ENCODE measurements at places on chromosomes 1 and 21.

DNA sequence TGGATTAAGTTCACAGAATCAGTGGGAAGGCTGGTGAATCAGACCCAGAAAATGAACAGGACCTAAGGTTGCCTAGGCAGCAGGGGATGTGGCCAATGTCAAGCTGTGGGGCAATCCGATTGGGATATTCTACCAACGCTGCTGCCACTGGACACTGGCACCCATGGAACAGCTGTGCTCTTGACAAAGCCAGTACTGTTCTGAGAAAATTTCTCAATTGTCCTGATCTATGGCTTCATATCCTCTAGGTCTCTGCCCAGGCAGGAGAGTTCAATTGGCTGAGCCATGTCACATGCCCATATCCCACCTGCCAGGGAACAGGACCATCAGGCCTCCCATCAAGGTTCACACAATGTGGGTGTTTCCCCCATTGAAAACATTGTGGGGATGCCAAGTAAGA is 6.2 kb downstream of the TACSTD2 start:
- no peak for DNase-seq

DNA sequence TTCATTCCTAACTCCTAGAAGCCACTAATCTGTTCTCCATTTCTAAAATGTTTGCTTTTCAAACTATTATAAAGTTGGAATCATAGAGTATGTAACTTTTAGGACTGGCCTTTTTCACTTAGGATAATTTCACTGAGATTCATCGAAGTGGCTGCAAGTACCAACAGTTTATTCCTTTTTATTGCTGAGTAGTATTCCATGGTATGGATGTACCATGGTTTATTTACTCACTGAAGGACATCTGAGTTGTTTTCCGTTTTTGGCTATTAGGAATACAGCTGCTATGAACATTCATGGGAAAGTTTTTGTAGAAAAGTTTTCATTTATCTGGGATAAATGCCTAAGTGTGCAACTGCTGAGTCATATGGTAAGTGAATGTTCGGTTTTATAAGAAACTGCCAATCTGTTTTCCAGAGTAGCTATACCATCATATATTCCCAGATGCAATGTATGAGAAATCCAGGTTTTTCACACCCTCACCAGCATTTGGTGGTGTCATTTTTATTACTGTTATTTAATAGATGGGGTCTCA is 66.3 kb downstream of the SLC27A3 start:
- DNase-seq, result no peak

DNA sequence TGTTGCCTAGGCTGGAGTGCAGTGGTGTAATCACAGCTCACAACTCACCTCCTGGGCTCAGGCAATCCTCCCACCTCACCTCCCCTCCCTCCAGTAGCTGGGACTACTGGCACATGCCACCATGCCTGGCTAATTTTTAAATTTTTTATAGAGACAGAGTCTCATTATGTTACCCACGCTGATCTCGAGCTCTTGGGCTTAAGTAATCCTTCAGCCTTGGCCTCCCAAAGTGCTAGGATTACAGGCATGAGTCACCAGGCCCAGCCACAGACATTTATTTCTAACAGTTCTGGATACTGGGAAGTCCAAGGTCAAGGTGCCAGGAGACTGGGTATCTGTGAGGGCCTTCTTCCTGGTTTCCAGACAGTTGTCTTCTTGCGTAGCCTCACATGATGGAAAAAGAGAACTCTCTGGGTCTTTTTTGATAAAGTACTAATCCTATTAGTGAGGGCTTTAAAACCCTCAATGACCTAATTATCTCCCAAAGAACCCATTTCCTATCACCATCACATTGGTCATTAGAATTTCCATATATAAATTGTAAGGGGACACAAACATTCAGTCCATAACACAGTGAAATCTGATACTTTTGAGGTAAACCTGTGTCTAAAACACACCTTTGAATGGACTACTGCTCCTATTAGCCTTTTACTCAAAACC is 67.9 kb downstream of the PHACTR4 start:
- DNase-seq, result no peak

DNA sequence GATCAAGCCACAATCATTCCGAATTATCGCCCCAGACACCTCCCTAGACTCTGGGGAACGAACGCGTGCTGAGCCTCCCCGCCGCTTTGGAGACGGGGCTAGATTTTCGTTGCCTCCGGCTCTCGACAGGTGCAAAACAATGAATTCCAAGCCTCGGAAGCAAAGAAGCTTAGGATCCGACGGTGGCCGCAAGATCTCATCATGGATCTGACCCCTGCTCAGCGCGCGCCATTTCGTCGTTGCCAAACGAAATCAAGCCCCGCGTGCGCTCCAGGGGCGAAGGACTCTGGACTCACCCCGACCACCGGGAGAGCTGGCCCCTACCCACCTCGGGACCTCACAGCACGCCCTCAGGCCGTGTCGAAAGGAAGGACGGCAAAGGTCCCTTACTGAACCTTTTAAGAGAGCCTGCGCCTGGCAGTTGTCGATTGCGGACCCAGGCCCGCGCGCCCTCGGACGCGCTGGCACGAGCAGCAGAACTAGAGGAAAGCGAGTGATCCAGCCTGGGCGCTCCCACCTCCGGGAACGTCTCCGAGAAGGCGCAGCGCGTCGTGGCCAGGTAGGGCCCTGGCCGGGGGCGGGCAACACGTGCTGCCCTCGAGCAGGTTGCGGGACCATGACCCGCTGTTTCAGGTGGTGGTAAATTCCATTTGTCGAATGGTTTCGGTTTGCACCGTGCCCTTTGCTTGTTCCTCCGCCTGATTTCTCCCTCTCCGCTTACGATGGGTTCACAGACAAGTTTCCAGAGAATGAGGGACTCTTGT is 1.6 kb upstream of the RUNX3 start:
- DNase-seq, result no peak

GRCh38 chr1:207502726-207503125 is 6.8 kb downstream of the CR1 start:
- DNase-seq, result no peak

DNA sequence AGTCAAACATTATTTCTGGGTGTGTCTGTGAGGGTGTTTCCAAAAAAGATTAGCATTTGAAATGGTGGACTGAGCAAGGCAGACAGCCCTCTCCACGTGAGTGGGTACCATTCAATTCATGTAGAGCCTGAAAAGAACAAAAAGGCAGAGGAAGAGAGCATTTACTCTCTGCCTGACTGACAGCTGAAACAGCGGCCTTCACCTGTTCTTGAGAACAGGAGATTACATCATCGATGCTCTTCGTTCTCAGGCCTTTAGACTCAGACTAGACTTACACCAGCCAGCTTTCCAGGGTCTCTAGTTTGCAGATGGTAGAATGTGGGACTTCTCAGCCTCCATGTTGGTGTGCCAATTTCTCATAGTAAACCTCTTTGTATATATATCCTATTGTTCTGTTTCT is 302.3 kb downstream of the BACH1 start:
- DNase-seq, result no peak

DNA sequence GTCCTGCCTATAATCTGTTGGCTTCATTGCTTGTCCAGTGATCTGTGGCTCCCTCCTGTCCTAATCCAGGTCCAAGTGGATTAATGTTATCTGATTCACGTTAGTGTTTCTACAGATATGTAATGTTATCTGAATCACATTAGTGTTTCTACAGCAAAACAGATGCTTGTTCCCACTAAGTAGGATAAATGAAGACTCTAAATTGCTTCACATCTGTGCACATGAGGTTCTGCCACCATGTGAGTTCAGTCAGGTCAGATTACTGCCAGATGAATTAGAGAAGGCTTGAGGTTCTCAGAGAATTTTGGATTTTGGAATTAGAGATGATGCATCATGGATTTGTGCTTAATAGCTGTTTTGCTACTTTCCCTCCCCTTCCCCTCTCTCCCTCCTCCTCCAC is 13.2 kb downstream of the DISC1 start:
- no peak for DNase-seq

- no peak for DNase-seq
Measured at GRCh38 chr1:104408268-104408667, 658.6 kb downstream of the AMY1C start.

GRCh38 chr1:30184393-30185141 is 538.8 kb downstream of the MATN1 start:
- DNase-seq, result no peak

- no peak for DNase-seq
Measured at GRCh38 chr1:33363470-33363861, 42.6 kb upstream of the A3GALT2 start.

- DNase-seq, result peak; percentile 42
Measured at GRCh38 chr1:111515291-111516004, 12.0 kb upstream of the ADORA3 start.

GRCh38 chr1:110113551-110113950 is 1.3 kb downstream of the UBL4B start:
- DNase-seq, result no peak

GRCh38 chr1:24866211-24867083 is 63.6 kb downstream of the RUNX3 start:
- DNase-seq, result no peak

- DNase-seq, result peak; percentile 38
Measured at GRCh38 chr21:44871576-44872269, 1.8 kb downstream of the PTTG1IP start.

- DNase-seq, result no peak
Measured at GRCh38 chr1:26081267-26082019, 14.0 kb upstream of the TRIM63 start.

GRCh38 chr1:48767975-48768510 is 8.6 kb downstream of the BEND5 start:
- no peak for DNase-seq

GRCh38 chr21:31142600-31142999 is 104.3 kb upstream of the KRTAP19-8 start:
- DNase-seq, result peak; percentile 48

- no peak for DNase-seq
Measured at GRCh38 chr1:68293122-68293521, 60.8 kb upstream of the WLS start.

DNA sequence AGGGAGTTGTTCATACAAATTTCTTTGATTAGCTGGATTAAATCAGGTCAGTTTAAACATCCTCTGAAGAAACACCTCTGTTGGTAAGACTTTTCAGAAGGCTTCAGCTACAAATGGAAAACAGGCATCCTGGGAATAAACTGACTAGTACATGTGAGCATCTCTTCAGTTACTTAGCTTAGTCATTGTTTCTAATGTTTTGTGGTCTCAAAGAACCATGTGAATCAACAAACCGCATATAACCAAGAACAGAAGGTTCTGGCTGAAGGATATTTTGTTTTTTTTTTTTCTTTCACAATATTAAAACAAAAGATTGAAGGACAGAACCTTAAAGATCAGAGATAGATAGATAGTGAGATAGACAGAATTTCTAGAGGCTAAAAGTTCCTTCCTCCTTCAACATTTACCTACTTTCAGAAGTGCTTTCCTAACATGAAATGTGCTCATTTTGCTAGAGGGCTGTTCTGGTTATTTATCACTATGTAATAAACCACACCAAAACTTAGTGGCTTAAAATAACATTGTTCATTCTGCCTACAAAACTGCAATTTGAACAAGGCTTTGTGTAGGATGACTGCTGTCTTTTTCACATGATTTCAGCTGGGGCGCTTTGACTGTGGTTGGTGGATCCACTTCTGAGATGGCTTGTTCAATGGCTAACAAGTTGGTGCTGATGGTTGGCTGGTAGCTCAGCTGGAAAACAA is 119.8 kb upstream of the PTGFR start:
- DNase-seq, result no peak

GRCh38 chr1:90841473-90841872 is 124.4 kb upstream of the BARHL2 start:
- no peak for DNase-seq

- no peak for DNase-seq
Measured at GRCh38 chr1:53826367-53826766, 11.7 kb downstream of the NDC1 start.

DNA sequence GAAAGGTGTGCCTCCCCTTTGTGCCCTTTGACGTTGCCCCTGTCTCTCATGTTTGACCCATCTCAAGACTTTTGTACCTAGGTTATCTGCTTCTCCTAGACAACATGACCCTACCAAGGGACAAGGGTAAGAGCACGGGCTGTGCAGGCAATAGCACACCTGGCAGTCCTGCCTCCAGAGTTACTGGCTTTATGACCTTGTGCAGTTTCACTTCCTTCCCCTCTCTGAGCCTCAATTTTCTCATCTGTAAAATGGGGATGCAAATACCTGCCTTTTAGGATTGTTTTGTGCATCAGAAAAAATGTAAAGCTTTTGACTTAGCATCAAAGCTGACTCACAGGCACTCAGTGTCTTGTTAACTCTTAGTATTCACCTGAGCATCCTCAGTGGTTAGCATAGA is 36.4 kb downstream of the ELK4 start:
- no peak for DNase-seq

DNA sequence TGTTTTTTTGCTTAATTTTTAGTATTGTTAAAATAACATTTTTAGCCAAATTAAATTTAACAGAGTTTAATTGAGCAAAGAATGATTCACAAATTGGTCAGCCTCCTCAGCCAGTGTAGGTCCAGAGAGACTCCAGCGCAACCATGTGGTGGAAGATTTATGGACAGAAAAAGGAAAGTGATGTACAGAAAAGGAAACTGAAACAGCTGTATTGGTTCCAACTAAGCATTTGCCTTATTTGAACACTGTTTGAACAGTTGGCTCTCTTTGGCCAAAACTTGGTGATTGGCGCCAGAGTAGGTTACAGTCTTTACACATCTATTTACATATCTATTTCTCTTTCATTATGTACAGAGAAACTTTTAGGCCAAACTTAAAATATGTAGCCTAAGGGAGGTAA is 19.4 kb downstream of the RPS6KC1 start:
- no peak for DNase-seq

DNA sequence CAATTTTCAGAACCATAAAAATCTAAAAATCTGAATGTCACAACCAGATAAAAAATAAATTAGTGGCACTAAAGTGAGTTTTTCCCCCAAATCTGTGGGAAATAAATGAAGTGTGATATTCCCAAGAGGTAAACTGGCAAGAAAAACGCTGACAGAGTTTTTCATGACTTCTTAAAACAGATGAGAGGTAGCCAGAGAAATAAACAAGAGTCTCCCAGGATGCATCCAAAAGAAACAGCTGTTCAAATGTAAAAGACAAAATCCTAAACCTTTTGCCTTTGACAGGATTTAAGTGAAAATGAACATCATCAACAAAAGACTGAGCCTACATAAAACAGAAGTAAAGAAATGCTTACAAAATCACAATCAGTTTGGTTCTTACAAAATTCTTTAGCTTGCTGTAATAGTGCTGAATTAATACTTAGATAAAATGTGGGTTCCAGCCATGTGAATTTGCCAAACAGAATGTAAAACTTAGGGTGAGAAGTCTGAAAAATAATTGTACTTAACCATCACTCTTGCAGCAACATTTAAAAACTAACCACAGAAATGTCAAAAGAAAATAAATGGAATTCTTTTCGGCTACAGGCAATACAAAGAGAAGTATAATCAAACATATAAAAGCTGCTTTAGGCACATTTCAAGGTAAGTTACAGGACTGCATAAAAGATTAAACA is 133.6 kb downstream of the EIF4G3 start:
- no peak for DNase-seq

DNA sequence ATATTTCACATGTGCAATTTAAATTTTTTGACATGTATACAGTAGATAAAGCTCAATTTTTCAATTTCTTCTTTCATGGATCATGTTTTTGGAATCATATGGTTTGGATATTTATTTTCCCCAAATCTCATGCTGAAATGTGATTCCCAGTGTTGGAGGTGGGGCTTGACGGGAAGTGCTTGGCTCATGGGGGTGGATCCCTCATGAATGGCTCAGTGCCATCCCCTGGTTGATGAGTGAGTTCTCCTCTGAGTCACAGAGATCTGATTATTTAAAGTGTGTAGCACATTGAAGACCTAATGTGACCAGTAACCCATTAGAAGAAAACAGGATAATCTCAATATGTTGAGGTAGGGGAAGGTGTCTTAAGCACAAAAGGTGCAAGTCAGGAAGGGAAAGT is 9.1 kb upstream of the IFI16 start:
- no peak for DNase-seq
